ENCODE measurements at places on chromosomes 1 and 21.

DNA sequence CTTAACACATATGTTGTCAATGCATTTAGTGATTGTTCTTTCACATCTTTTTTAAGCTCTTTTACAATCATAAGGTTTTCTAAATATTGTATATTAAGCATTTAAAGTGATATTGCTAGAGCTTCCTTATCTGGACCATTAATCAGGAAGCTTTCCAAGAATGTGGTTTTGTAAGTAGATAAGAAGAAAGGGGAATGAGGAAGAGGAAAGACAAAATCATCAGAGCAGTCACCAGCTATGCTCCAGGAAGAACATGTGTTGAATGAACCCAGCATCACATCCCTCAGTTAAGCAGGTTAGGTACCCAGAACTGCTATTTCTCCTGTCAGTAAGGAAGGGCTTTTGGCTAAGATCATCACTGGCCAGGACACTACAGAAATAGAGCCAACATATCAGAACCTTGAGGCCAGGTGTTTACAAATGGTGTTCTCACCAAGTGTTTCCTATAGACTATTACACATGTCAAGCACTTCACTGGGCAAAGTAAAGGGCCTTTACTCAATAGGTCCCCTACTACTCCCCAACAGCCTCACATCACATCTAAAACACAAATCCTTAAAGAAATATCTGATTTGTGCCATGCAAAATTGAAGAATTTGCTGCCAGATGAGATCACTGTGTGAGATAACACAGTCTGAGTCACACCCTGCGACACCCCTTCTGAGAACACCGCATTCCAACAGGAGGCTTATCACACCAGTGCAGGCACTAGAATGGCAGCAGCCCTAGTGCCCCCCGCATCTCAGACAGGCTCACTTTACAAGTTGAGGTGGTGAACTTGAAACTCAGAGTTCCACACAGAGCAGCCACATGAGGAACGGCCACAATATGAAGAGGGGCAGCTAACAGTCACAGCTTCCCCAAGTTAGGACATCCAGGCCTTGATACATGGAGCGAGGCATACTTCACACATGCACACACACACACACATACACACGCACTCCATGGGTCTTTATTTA is 1.8 kb upstream of the SPRR2A start:
- no peak for DNase-seq

DNA sequence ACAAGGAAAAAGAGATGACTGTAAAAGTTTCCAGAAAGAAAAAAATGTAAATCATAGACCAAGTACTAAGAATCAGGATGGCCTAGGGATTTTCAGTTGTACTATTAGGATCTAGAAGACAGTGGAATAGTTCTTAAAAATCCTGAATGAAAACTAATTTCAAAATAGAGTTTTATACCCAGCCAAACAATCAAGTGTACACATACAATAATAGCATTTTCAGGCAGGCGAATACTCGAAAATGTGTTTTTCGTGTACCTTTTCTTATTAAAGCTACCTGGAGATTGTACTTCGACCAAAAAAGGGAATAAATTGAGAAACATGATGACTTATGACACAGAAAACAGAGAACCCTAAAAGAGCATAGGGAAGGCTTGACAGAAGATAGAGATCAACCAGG is 118.6 kb downstream of the SDCCAG8 start:
- DNase-seq = no peak

DNA sequence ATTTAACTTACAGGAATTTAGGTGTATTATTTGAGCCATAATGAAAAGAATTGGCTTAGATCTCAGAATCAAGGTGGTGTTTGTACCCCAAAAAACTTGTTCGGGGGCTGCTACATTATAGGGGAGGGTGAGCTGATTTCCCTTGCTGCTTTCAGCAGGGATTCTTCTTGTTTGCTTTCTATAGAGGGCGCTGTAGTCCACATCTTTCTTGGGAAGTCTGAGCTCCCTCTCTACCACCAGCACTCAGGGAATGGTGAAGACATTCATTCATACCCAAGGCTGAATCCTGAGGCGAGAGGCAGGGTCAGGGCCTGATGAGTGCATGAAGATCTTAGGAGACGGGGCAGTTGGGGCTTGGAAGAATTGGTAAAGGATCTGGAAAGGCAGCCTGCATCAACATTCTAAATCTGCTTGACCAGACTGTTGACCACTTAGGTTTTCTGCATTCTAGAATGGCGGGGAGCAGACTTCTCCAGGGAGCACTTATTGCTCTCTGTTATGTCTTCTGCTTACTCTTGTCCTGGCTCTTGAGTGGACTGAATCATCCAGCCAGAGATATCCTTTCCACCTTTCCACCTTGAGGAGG is 18.9 kb downstream of the SPATA46 start:
- DNase-seq = no peak

- no peak for DNase-seq
These were observed 60.9 kb downstream of the SIPA1L2 start for GRCh38 chr1:232568906-232569553.

DNA sequence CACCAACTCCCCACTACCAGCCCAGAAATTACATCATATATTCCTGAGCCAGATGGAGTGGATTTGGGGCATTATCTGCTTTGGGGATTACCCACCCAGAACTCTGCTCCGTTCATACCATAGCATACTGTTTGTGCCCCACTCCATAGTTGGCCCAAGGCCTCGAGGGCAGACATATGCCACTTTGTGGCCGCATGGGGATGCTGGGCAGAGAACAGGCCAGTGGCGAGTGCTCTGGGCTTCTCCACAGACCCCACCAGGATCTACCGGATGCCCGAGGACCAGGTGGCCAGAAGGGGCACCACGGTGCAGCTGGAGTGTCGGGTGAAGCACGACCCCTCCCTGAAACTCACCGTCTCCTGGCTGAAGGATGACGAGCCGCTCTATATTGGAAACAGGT is 68.0 kb upstream of the CNTN2 start:
- no peak for DNase-seq

- no peak for DNase-seq
These were observed 18.7 kb upstream of the CD55 start for GRCh38 chr1:207302618-207303393.

GRCh38 chr21:25708467-25709065 is 26.1 kb downstream of the ATP5PF start:
- peak; percentile 34 for DNase-seq

- DNase-seq = no peak
These were observed 184.3 kb upstream of the RGS18 start for GRCh38 chr1:191974004-191974403.

DNA sequence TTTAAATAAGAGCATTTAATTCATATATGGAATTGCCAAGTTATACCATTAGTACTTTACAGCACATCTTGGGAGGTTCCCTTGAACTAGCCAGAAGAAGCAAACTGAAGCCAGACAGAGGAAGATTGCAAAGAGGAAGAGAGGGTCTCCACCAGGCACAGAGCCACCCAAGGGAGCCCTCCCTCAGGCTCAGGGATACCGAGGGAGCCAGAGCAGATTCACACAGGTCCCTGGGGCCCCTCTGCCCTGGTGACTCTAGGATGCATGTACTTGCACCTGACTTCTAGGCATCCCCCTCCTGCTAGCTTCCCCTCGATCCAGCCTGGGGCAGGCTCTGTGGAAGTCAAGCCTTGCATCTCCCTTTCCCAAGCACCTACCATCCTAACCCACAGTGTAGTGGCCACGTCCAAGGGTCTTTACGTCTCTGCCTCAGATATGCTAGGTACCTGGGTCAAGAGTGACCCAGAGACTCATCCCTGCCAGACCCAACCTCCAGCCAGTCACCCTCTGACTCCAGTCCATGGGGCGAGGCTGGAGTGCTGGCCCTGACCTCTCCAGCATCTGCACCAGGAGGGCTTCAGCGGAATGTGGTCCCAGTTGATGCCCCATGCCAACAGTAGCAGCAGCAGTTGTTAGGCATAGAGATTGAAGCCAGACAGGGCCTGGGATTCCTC is 6.4 kb downstream of the IFNAR2 start:
- no peak for DNase-seq

GRCh38 chr1:43651902-43652301 is 2.0 kb downstream of the KDM4A start:
- DNase-seq = no peak

DNA sequence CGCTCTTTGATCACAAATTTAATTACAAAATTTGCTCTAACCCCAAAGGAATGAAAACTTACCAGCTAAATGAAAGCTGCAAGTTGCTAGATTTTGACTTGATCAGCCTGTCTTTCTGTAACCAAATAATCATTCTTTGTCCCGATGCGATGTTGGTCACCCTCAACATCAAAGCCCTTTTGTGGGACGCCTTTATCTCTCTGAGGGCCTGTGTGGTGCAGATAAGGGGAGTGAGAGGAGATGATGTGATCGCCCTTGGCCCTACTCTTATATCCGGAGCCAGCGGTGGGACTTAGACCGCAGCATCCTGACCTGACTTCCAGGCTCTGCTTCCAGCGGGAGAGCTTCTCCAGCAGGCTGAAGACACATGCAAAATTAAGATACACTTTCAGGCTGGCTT is 19.3 kb upstream of the UMODL1 start:
- DNase-seq = no peak

DNA sequence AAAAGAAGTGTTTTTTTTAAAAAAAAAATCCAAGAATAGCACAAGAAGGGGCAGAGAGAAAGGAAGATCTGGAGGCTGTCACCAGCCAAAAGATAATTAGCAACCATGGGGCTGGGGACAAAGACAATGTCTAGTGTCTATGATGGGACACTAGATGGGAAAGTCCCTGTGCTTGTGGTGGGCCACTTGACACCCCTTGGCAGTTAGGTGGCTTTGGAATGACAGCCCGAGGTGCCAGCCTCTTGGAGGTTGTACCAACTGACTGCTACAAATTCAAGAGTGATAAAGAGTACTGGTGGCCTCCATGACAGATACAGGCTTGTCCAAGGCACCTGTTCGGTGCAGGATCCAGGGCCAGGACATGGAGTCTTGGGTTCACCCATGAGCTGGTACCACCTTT is 21.6 kb downstream of the ATP2B4 start:
- DNase-seq = no peak

GRCh38 chr1:111690306-111690617 is 48.9 kb downstream of the INKA2 start:
- DNase-seq = peak; percentile 75

GRCh38 chr1:233102341-233102740 is 151.9 kb downstream of the NTPCR start:
- no peak for DNase-seq

- peak; percentile 10 for DNase-seq
These were observed 8.6 kb downstream of the C1orf35 start for GRCh38 chr1:228094432-228095016.

GRCh38 chr1:230917284-230918135 is 49.2 kb upstream of the C1orf198 start:
- peak; percentile 79 for DNase-seq

- peak; percentile 57 for DNase-seq
These were observed 110.0 kb upstream of the SPAG17 start for GRCh38 chr1:118294875-118295642.

DNA sequence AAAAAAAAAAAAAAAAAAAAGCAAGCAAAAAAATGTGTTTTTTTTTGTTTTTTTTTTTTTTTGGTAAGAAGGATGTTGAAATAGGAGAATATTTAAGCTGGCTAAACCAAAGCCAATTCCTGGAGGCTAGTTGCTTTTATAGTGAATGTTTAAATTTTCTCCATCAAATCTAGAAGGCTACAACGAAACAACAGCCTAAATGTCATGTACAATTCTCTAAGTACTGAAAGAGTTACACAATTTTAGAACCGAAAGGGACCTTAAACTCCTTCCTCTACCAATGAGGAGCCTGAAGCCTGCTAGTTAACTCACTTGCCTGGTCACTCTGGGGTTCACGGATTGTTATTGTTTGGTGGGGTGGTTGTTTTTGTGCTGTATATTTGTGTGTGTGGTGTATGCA is 3.5 kb downstream of the WLS start:
- no peak for DNase-seq
